ENCODE measurements at places on chromosomes 3 and 15.

DNA sequence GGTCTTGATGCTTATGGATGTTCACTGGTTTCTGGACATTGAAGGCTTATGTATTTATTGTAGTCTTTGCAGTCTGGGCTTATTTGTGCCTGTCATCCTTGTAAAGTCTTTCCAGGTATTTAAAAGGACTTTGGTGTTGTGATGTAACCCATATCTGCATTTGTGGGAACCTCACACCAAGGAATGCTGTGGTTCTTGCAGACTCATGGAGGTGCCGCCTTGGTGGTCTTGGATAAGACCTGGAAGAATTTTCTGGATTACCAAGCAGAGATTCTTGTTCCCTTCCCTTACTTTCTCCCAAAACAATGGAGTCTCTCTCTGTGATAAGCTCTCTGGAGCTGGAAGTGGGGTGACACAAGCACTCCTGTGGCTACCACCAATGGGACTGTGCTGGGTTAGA lies 363.5 kb upstream of the NECTIN3 start:
- DNase-seq: no peak

GRCh38 chr15:75955720-75956119 lies 52.0 kb downstream of the FBXO22 start:
- no peak for DNase-seq

- DNase-seq: no peak
Observed at GRCh38 chr3:40055361-40055760, 246.0 kb downstream of the MYRIP start.

GRCh38 chr15:25486051-25486450 lies 47.2 kb upstream of the UBE3A start:
- no peak for DNase-seq

GRCh38 chr3:13853256-13853977 lies 26.5 kb downstream of the WNT7A start:
- DNase-seq: no peak

GRCh38 chr15:67303490-67304363 lies 49.1 kb downstream of the IQCH start:
- DNase-seq: peak; percentile 61

DNA sequence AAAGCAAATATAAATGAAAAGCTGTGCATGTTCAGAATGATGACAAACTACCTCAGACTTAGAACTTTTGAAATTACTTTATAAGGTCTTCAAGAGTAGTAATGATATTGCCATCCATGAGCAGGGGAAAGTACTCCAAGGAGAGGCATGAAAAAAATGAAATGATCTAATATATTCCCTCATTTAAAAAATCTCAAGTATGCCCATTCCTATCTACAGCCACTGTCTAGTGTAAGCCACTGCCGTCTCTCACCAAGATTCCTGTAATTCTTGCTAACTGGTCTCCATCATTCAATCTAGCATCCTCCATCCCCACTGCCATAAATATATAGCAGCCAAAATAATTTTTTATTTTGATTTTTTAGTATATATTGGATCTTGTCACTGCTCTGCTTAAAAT lies 258.8 kb downstream of the PLOD2 start:
- no peak for DNase-seq

DNA sequence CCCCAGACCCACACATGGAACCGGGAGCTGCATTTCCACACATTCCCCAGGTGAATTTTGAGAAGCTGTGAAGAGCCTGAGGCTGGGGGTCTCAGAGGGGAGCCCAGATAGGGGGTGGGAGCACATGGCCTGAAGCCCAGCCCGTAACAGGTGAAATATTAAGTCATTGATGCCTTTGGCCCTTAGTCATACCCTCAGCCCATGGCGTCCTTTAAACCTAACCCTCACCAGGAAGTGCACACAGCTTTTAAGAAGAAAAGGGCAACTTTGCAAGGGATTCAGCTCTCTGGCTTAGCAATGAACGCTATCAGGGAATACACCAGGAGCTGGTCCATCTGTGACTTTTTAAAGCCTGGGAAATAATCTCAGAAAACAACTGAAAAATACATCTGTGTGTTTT lies 40.6 kb downstream of the WNT7A start:
- DNase-seq: no peak

DNA sequence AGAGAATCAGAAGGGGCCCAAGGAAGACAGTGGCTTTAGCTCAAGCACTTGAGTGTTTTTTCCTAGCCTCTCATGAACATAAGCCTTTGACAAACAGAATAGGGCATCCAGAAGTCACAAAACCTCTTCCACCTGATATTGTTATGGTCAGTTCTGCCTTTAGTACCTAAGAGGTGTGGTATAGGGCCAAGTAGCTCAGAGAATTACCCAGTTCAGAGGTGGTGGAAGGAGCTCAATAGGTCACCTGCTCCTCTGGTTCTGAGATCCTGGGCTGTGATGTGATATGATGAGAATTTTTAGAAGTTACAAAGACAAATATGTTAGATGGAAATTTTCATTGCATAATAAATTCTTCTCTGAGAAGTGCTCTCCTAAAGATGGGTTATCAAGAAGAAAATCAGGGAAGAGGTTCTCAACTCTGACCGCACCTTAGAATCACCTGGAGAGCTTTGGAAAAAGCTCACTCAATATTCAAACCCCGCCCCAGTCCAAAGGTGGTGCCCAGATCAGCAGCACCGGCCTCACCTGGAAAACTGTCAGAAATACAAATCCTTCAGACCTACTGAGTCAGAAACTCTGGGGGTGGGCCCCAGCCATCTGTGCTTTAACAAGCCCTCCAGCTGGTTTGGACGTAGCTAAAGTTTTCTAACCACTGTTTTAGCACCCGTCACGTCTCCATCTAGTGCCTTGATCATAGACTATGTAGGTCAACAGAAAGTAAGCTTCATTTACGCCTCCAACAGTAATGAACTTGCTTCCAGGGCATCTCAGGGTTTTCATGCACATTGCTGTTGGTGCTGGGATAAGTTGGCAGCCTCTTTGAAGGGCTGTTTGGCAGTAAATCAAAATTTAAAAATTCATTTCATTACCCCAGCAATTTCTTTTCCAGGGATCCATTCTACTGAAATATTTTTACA lies 101.3 kb downstream of the MYH15 start:
- DNase-seq: peak; percentile 4

DNA sequence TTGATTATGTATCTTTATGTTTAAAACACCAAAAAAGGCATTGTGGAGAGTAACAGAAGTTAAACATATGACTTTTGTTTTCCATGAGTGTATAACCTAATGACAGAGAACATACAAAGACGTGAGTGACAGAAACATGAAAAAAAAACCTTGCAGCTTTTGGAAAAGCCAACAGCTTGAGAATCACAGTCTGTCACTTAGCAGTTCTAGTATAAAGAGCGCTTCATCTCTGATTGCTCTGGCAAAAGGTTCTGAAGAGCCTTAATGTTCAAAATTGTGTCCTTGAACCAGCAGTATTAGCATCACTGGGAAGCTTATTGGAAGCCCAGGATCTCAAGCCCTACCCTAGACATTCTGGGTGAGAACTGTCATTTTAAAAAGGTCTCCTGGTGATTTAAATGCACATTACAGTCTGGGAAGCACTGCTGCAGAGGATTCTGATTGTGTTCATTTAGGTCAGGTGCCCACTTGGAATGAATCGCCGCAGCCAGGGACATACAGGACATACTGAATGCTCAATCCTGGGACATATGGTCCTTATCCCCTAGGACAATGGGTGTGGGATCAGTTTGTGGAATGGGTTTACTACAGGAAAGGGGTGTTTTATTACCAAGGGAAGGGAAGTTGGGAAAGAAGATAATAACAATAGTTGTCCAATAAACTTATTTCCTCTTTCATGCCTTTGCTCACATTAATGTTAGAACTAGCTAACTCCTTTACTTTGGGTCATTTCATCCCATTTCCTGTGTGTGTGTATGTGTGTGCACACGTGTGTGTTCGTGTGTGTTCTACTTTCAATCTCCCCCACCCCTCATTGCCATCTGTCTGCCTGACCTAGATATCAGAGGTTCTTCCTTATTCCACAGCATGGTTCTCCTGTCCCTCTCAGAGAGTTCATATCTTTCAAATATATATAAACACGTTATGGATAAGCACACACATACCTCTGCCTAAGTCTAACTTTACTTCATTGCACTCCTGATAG lies 55.0 kb downstream of the LRRC49 start:
- DNase-seq: no peak

- DNase-seq: peak; percentile 6
Observed at GRCh38 chr3:135516143-135516542, 449.4 kb upstream of the PPP2R3A start.

DNA sequence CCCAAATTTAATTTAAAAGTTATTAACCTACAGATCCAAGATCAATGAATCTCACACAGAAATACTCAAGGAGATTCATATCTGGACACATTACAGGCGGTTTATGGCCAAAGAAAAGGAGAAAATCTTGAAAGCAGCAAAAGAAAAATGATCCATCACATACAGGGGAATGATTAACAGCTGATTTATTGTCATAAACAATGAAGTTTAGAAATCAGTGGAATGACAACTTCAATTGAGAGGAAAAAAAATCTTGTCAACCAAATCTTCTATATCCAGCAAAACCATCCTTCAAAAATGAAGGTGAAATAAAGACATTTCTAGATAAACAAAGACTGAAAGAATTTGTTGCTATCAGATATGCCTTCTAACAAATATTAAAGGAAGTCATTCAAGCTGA lies 156.2 kb upstream of the SEMA6D start:
- DNase-seq: peak; percentile 6

DNA sequence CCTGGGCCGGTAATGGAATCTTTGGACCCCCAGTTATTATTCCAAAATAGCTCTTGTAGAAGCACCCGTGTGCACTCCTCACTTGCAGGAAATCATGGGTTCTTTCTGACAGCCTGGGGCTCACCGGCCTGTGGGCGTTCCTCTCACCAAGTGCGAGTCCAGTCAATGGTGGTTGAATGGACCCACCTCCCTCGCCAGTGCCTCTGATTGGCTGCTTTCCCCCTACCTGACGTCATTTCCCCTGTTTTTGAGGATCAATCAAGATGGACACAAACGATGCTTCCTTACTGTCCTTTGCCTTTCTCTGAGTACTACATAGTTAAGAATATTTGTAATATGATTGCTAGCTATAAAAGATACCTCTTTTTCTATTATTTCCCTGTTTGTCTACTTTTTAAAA lies 18.1 kb downstream of the MOBP start:
- DNase-seq: no peak

DNA sequence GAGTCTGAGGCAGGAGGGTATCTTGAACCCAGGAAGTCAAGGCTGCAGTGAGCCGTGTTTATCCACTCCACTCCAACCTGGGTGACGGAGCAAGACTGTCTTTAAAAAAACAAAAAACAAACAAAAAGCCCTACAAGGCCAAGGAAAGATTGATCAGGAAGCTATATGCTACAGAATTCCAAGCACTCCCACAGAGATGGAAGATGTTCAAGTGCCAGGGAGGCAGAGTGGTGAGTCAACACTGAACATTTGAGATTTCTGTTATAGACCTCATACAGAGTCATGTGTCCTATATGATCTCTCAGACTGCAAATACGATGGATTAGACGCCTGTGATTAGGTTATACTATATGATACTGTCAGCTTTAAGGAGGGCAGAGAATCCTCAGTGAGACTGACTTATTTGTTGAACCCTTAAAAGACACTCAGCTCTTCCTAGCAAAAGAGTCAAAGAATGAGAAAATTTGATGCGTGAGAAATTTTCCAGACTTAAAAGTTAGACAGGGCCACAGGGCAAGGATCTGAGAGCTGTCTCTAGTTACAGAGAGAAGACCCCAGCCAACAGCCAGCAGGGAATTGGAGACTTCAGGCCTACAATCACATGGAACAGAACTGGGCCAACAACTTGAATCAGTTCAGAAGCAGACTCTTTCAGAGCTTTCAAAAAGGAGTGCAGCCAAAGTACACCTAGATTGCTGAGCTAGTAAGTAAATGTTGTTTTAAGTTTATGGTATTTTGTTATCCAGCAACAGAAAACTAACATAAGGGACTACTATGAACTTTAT lies 107.6 kb downstream of the PIK3CB start:
- DNase-seq: no peak

- DNase-seq: peak; percentile 59
Observed at GRCh38 chr3:12993517-12994356, 79.5 kb downstream of the IQSEC1 start.

- no peak for DNase-seq
Observed at GRCh38 chr15:80265021-80265420, 13.0 kb upstream of the CTXND1 start.

GRCh38 chr15:48679952-48680351 lies 34.4 kb upstream of the FBN1 start:
- no peak for DNase-seq

GRCh38 chr3:59401924-59402323 lies 352.1 kb upstream of the CFAP20DC start:
- no peak for DNase-seq

DNA sequence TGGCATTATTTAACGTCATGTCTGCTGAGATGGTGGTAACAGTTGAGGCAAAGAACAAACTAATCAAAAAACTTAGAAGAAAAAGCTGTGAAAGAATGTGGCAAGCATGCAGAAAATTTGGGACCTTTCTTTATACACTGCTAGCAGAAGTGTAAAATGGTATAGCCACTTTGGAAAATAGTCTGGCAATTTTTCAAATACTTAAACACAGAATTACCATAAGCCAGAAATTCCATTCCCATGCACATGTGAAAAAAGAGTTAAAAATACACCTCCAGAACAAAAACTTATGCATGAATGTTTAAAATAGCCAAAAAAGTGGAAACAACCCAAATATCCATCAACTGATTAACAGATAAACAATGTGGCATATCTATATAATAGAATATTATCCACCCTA lies 613.3 kb downstream of the TBL1XR1 start:
- no peak for DNase-seq

DNA sequence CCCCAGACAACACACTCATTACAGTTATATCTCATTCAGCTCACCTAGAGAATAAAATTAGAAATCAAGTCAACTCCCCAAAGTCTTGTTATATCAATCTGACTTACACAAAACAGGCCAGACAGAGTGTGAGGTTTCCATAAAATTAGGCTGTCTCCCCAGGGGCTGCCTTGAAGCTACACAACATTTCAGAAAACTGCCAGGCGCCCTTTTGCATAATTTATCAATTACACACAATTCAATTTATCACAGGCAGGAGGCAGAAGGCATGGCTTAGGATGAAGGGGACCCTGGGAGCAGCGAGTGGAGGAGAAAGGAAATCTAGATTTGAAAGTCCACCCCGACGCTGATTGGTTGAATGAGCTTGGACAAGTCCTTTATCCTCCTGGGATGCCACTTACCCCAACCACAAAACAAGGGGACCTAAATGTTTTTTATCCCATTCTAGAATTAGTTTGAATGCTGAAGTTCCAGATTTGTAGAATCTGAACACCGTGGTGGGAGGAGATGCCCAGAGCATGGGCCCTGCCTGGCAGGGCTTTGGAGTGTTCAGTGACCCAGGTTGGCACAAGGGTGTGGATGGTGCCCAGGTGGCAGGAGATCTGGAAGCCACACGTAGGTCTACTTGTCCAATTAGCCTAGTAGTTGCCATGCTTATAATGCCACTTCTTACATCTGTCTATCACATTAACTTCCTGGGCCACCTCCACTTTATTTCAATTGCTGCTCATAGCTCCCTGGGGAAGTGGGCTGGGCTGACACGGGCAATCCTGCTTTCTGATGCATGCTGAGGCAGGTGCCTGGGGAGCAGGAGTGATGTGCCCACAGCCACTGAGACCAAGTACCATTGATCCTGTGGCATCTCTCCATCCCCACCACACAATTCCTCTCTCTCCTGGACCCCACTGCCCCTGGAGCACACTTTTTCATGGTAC lies 119.8 kb upstream of the TLE3 start:
- DNase-seq: no peak

- no peak for DNase-seq
Observed at GRCh38 chr3:74004386-74004785, 379.6 kb upstream of the PDZRN3 start.

All from DMS53 (cell line).